ENCODE measurements at places on chromosomes 1 and 21. TPM values are rescaled to one million over a fixed set of nuclear protein-coding genes. Genes with fewer than 3 reads are reported as not detected.

Gene PRR9
- total RNA-seq, result not detected

Gene S100A7
- total RNA-seq, result not detected

Gene ADAMTSL4
- total RNA-seq, result 62.5 TPM

Gene SPRR2B
- not detected for total RNA-seq

Gene RSPO1
- 0.68 TPM for total RNA-seq

Gene PYHIN1
- total RNA-seq, result 0.55 TPM

Gene CALML6
- not detected for total RNA-seq

Gene DMBX1
- not detected for total RNA-seq

Gene CDC20
- 0.34 TPM for total RNA-seq

Gene CELA2A
- total RNA-seq, result not detected

Gene OR6N1
- not detected for total RNA-seq

Gene ANGPTL3
- total RNA-seq, result not detected

Gene KRTAP19-1
- not detected for total RNA-seq

Gene PCP4L1
- total RNA-seq, result 0.62 TPM

Gene MFAP2
- 9.6 TPM for total RNA-seq

Gene PALMD
- 104 TPM for total RNA-seq

Gene PEAR1
- 7.2 TPM for total RNA-seq

Gene ADAMTS1
- total RNA-seq, result 139 TPM

Gene KIAA0040
- total RNA-seq, result 17.3 TPM

Gene CLCNKA
- total RNA-seq, result 0.26 TPM

Gene HCN3
- 1.6 TPM for total RNA-seq

Gene CEP350
- total RNA-seq, result 30.0 TPM

Gene KRTAP20-4
- not detected for total RNA-seq

Gene TAF12
- 19.1 TPM for total RNA-seq

Gene SPATA45
- total RNA-seq, result not detected

Gene TNFRSF4
- total RNA-seq, result 1.6 TPM

Gene TCEA3
- total RNA-seq, result 38.3 TPM

Gene LUZP1
- total RNA-seq, result 55.7 TPM

Gene DPT
- 111 TPM for total RNA-seq

Gene OLIG2
- total RNA-seq, result not detected

Gene DISC1
- 5.0 TPM for total RNA-seq

Gene TNNI3K
- total RNA-seq, result 33.0 TPM
